ENCODE measurements at places on chromosomes 3 and 15. TPM values are rescaled to one million over a fixed set of nuclear protein-coding genes. Genes with fewer than 3 reads are reported as not detected.

The IQCF5 gene
- not detected for total RNA-seq

DNA sequence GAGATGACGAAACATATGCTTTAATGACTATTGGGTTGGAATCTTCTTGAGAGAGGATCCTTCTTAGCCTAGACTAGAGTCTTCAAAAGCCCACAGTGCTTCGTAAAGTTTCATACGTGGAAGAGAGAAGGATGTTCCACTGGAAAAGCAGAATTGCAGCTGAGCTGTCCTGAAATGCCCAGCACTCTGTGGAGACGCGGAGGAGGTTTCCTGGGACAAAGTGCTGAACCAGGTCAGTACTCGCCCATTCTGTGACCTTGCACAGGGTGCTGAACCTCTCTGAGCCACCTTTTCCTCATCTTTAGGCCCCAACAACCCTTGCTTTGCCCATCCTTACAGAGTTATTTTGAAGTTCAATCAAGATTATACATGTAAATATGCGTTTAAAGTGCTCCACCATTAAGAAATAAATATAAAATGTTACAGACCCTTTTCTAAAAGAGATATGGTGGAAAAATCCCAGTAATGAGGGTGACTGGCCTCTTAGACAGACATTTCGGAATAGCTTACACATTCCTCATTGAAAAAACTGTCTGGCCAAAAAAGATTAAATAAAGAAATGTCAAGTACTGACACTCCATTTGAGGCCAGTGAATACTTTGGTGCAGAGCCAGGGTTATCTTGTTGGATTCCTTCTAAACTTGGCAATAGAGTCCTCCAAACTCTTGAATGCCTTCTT is 4.2 kb upstream of the MAGEF1 start:
- DNase-seq = no peak

GRCh38 chr3:152518346-152518745 is 249.6 kb downstream of the MBNL1 start:
- no peak for DNase-seq

- DNase-seq = no peak
Measured at GRCh38 chr3:172635588-172635987, 75.3 kb downstream of the NCEH1 start.

DNA sequence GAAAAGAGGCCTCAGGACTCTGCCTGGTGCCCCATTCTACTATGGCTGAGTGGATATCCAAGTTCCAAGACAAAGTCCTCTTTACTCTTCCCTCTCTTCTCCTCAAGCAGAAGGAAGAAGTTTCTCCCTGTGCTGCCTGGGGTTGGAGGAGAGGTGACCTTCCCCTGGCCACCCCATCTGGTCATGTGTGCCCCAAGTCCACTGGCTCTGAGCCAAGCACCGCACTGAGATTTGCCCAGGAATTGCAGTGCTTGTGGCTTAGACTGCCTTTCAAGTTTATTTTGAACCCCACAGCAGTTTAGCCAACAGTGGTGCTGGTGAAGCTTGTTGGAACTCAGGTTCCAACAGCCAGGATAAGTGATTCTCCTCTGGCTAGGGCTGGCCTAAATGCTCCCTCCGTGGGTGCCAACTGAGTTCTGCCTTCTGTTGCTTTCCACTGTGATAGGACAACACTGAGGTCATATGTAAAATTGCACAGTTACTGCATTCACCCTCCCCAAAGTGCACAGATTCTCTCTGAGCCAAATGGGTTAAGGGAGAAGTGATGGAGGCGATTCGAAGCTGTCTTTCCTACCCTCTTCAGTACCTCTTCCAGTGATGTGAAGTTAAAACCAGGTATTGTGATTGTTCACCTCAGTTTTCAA is 69.9 kb downstream of the TMCO5A start:
- no peak for DNase-seq

DNA sequence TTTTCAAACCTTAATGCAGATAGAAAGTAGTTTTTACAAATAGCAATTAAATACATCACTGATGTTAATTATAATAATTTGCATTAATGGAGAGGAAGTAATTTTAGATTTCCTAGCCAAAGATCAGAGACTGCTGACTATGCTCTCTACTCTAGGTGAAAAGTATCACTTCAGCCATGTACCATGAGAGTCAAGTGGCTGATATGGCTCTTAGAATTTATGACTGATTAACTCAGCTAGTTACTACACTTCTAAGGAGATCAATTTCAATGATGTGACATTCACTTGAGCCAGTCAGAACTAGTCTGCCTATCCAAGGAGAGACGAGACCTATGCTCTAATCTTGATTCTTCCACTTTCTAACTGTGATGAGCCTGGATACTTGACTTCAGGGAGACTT is 405.7 kb upstream of the RORA start:
- DNase-seq = no peak

GRCh38 chr3:122982216-122983185 is 45.1 kb downstream of the SEMA5B start:
- DNase-seq = peak; percentile 48

Data from left ventricle myocardium inferior (tissue), 1 donor.